Posterior vena cava (tissue), 2 donors: ENCODE measurements at places on chromosomes 11 and 22.
A peak's percentile ranks its signal among the peaks of the same experiment; 100 is the strongest.

DNA sequence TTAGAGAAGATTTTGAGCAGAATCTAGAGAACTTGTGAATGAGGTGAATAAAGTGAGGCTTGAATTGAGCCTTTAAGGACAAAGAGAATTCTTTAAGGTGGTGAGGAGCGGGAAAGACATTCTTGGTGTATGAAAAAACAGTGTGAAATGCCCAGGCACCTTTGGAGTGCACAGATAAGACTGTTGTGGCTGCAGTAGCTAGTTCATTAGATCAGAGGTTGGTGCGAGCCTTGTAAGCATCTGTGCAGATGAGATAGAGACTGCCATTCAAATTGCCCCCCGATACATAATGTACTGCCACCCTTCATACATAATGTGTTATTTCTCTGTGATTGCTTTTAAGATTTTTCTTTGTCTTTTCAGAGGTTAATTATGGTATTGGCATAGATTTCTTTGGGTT lies 31.3 kb downstream of the ATXN10 start:
- DNase-seq: no peak

DNA sequence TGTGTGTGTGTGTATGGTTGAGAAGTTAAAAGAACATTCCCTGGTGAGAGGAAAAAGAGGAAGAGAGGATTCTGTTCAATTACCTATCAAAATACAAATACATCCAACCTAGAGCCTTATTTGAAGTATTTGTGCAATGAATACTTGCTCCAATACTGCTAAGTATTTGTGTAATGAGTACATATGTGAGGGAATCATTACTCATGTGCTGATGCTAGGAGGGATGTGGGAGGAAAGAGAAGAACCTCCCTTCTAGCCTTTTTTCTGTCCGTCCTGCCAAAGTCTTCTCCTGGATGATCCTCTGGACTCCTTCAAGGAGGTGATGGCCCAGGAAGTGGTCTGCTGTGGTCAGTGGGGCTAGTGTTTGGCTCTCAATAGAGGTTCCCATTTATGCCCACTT lies 36.0 kb upstream of the ACCSL start:
- no peak for DNase-seq

DNA sequence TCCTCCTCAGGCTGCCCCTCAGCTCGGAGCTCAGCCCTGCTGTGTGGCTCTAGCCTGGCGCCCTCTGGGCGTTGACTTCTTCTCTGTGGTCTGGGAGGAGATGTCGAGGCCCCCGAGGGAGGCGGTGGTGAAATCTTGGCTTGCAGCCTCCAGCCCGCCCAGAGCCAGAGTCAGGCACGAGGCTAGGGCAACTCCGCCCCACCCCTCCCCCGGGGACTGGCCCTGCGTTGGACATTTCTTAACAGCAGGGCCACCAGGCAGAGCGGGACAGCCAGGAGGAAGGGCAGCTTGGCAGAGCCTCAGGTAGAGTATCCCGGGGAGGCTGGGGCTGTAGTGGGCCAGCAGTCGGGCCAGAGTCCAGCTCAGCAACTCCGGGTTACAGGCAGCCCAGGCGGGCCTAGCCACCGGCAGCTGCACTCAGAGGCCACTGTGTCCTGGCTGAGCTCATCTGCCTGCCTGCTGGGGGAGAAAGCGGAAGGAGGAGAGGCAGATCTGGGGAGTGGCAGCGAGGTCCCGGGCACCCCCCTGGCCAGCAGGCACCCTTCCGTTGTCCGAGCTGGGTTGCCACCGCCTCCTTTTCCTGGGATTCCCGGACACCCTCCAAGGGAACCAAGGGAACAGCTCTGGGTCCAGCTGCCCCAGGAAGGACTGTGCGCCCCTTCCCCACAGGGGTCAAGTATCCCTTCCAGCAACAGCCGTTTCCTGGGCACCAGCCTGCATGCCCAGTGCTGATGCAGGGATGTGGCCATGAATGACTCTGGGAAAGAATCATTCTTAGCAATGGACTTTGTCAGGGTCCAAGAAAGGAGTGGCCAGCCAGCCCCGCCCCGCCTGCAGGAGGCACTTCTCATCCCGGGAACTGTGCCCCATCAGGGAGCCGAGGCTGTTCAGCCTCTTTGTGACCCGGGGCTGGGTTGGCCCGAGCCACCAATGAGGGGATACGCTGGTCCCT lies at the start of gene ALDH3B1:
Gene ALDH3B1 (plus strand): TSS at position 238 of the 952 bp plus-strand sequence. CDS start 4,971 bp downstream, outside the sequence.
- peak; percentile 98 for DNase-seq

DNA sequence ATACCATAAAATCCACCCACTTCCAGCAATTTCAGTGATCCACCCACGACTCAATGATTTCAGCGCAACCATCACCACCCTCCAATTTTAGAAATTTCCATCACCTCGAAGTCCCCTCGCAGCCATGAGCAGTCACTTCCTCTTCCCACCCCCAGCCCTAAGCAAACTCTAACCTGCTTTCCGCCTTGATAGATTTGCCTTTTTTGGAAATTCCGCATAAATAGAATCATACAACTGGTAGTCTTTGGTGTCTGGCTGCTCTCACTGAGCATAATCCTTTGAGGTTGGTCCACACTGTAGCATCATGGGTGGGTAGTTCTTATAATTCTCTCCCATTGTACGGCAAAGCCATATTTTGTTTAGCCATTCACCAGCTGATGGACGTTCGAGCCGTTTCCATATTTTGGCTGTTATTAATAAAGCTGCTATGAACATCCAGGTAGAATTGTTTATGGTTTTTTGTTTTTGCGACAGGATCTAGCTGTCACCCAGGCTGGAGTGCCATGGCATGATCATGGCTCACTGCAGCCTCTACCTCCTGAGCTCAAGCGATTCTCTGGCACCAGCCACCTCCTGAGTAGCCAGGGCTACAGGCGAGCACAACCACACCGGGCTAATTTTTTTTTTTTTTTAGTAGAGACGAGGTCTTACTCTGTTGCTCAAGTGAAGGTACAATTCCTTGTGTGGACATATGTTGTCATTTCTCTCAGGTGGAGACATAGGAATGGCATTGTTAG lies 16.0 kb downstream of the PIM3 start:
- DNase-seq: peak; percentile 16

DNA sequence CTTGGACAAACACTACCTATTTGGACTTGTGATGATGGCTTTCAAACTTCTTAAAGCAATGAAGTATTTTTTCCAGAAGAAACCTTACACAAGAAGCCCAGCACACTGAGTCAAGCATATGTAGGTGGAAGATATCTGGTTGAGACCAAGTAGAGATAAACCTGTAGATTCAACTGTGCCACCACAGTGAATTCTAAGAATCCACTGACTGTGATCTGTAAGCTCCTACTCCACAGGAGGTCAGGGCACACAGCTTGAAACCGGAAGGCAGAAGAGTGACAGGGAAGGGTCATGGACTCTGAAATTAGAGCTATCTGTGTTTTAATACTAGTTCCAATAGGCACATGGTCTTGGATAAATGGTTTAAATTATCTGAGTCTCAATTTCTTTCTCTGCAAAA lies 404.5 kb downstream of the ETS1 start:
- DNase-seq: no peak
